ENCODE measurements at places on chromosomes 2 and 18. TPM values are rescaled to one million over a fixed set of nuclear protein-coding genes. Genes with fewer than 3 reads are reported as not detected.

DNA sequence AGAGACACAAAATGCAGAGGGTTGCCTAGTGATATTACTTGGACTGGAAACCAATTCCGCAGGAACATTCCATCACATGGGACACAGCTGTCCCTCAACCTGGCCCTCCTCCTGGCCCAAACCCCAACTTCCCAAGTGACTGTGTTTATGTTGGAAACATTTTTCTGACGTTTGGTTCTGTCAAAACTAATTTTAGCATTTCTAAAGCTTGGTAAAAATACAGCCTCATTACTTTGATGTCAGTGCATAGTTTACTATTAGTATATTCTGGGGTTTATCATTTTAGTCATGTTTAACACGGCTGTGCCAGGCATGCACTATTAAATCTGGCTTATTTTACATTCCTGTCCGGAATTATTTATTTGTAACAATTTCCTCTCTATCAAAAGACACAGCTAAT lies 69.9 kb downstream of the GLI2 start:
- no peak for DNase-seq

- DNase-seq = no peak
Measured at GRCh38 chr2:180761224-180761623, 219.2 kb upstream of the UBE2E3 start.

DNA sequence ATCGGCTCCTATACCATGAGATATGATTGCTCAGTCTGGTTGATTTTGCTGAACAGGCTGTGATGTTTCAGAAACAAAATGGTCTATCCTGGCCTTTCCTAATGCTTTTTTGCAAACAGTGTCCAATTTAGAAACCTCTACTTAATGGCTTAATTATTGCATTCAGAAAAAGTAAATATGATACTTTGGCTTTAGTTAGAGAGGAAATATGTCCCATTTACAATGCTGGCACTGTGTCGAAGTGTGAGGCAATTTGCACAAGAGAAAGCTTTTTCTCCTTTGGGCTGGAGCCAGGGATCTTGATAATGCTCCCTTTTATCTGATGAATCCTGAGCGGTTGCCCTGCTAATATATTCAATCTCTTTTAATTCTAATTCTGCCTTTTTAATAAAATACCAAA lies 418.9 kb downstream of the EPHA4 start:
- no peak for DNase-seq

DNA sequence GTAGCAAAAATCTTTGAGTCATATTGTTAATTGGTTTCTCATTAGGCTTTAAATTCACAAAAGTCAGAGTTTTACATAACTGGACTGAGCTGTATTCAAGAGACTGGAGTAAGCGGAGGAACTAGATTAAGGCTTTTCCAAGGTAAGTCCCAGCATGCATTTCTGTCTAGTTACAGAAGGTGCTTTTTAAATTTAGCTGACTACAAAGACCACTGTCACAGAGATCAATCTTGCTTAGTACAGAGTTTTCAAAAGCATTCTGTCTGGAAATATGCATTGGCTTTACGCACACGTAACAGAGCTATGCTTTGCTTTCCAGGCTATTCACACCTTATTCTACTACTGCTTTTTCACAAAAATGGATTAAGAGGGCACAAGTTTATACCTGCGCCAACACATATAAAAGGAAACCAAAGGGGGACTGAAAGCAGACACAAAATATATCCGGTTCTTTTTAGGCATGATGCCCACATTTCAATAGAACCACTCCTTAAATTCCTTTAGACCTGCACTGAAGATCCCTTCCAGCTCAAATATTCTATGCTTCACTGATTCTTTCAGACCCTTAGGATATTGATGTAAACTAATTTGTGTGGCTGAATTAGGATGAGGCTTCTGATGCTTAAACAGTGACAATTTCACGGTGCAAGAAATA lies 560.7 kb upstream of the CRIM1 start:
- no peak for DNase-seq

DNA sequence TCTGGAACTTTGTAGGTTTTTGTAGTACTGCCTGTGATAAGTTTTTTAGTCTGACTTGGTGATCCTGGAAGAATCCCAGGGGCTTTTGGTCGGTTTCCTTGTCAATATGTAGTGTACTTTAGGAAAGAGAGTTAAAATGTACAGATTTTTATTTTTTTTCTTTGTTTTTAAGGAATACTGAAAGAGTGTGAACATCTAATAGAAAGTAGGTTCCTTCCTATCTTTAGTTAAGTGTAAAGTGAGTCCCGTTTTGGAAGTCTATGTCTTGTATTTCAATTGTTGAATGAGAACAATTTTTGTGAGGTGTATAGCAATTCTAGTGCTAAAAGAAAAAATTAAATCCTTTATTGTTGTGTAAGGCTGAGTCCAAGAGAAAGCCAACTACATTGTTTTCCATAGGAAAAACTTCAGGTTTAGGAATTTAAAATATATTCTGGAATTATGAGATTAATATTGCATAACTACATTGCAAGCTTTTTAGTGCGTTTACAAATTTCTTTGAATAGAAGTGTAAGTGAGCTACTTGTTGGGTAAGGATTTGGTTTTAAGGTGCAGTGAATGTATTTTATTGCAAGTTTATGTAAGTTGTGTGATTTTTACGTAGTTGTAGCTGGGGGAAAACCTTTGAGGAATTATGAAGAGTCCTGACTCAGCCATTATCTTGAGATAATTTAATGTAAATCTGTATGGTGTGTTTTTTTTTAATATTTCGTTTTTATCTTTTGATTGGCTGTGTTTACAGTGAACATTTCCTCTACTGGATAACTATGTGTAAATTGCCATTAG lies 1.7 kb downstream of the VAPA start:
- DNase-seq = no peak

GRCh38 chr2:239103125-239104098 lies 255.5 kb downstream of the TWIST2 start:
- DNase-seq = no peak

GRCh38 chr2:133568172-133568571 lies at the start of gene NCKAP5:
Gene NCKAP5, minus strand, starts transcription at chr2:133568463. Its CDS starts 50,937 bp downstream, at chr2:133517526.
- DNase-seq = no peak

DNA sequence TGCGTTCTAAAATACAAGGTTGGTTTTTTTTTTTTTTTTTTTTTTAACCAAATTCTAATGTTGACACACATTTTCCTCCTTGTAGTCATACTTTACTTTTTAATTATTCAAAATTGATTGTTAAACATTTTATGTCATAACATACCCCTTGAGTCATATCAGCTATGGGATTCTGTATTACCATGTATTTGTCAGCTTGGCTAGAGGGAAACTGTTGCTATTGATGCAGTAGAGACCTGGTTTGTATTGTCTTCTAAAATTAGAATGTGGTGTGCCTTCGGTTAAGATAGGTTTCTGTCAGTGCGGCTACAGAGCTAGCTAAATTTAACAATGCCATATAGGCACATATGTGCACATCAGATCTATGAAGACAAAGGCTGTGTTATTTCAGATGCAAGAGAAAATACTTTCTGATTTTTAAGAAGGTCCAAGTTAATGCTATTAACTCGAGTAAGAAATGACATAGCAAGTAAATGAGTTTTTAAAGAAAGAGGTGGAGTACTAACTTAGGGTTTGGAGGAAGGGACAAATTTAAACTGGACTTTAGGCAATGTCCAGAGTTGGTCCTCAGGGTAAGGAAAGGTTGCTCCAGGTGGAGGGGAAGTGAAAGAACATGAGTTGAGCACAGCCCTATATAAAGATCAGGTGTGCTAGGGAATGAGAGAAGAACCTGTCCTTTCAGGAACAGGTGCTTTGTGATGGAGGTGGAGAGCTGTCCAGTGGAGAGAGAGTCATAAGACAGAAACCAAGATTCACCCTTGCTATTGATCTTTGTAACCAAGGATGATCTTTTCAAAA lies 152.3 kb downstream of the PRPF40A start:
- DNase-seq = no peak

GRCh38 chr2:61911510-61911909 lies 6.0 kb downstream of the COMMD1 start:
- no peak for DNase-seq

DNA sequence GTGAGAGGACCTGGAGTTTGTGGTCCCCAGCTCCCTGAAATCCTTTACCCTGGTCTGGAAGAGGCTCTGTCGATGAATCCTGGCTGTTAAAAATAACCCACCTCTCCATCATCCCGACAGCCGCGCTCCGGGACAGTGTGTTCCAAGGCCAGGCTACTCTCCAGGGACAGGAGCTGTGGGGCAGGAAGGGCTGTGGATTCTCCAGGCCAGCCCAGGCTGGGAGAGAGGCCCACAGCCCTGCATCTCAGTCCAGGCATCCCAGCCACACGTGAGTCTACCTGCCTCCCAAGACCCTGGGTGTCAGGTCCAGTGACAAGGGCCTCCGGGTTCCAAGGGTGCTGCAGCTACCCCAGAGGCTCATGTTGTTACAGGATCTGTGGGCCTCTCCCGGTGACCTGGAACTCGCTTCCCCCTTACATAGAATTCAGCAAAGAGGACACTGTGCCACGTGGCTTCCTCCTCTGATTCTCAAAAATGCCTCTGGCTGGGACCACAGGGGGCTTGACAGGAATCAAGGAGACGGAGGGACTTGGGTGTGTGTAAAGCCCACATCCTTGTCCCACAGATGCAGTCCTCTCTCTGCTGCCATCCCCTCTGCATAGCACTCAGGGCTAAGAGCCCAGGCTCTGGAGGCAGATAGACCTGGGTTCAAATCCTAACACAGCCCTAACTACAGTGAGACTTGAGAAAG lies 17.3 kb downstream of the ADRA2B start:
- no peak for DNase-seq

GRCh38 chr2:102346381-102347130 lies 9.0 kb upstream of the IL18R1 start:
- no peak for DNase-seq

- peak; percentile 98 for DNase-seq
Measured at GRCh38 chr2:197198890-197199289, 111.7 kb downstream of the ANKRD44 start.

DNA sequence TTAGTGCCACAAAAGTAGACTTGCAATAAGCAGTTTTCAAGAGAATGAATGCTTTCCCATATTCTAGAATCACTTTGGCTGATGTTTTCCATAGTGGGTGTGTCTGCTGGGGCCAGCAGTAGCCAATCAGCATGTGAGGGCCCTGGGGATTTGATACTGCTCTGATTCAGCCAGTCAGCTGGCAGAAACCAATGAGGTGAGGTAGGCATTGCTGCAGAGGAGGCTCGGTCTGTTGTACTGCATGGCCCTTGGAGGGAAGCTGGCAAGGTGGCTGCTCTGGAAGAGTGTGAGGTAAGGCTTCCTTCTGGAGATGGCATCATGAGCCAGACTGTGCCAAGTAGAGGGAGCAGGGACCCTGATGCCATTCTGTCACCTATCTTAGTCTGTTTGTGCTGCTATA lies 22.7 kb downstream of the TMEM87B start:
- DNase-seq = no peak

GRCh38 chr2:225309516-225309915 lies 90.0 kb upstream of the NYAP2 start:
- no peak for DNase-seq

- DNase-seq = no peak
Measured at GRCh38 chr2:100207411-100207885, 65.1 kb upstream of the AFF3 start.

DNA sequence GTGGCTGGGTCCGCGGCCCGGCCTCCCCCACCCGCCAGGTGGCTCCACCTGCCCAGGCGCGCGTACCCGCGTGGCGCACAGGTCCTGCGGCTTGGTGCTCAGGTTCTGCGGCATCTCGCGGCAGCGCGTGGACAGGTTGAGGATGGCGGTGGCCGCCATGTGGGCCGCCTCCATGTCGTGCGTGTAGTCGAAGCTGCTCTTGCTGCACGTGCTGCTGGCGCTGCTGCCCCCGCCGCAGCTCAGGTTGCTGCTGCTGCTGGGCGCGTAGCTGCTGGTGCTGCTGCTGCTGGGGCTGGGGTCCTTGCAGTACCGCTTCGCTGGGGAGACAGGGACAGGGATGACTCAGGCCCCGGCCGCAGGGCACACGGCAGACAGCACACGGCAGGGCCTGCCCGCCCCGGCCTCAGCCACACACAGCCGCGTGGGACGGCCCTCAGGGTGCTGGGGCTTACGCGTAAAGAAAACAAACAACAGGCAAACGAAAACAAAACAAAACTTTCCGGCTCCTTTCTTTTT lies 147.7 kb upstream of the PXDN start:
- no peak for DNase-seq

DNA sequence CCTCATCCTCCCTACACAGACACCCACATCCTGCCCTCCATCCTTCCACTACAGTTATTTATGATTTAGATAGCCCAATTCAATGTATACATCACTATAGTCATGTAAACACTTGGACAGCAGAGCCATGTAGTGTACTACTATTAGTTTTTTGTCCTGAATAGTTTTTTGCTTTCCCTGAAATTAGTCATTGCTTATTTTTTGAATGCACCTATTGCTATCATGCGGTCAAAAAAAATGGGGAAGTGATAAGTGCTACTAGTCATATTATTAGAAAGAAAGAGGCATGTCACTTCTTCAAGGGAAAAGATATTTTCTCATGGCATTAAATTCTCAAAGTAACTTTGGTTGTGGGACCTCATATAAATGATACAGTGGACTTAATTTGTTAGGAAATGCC lies 6.8 kb upstream of the GREB1 start:
- no peak for DNase-seq

- peak; percentile 11 for DNase-seq
Measured at GRCh38 chr2:27954771-27955383, 64.3 kb downstream of the BABAM2 start.

GRCh38 chr18:27135504-27136207 lies 49.5 kb downstream of the CHST9 start:
- DNase-seq = no peak

- no peak for DNase-seq
Measured at GRCh38 chr2:217818293-217818850, 184.4 kb downstream of the TNS1 start.

DNA sequence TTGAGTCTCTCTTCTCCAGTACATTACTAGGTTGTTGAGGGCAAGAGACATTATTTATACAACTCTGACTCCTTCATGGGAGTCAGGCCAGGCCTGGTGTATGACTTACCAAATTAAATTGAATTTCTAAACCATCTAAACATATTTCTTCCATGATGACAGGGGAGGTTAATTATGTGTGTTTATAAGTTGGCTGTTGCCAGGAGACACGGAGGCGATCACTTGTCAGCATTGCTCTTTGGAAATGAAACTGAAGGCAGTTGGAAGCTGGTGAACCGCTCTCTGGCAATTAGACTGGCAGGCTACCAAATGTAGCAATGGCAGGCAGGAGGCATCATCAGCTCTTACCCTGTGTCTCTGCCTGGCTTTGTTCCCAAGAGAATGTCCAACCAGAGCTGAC lies 241.4 kb downstream of the KCNS3 start:
- no peak for DNase-seq

Gene C2orf81
- 5.1 TPM for total RNA-seq

Gene HOXD11
- total RNA-seq = not detected

Gene BMP10
- total RNA-seq = not detected

Gene BOLL
- total RNA-seq = not detected

Gene SPOPL
- 12.2 TPM for total RNA-seq

Gene EFHD1
- total RNA-seq = 0.70 TPM

Gene CACNB4
- total RNA-seq = 0.58 TPM
